ENCODE measurements at places on chromosomes 5 and 9.

GRCh38 chr9:134694368-134694665 is 52.7 kb downstream of the COL5A1 start:
- DNase-seq = no peak

GRCh38 chr5:94192658-94193391 is 425.6 kb downstream of the KIAA0825 start:
- no peak for DNase-seq

- DNase-seq = no peak
Observed at GRCh38 chr9:78607853-78608252, 310.9 kb downstream of the PSAT1 start.

DNA sequence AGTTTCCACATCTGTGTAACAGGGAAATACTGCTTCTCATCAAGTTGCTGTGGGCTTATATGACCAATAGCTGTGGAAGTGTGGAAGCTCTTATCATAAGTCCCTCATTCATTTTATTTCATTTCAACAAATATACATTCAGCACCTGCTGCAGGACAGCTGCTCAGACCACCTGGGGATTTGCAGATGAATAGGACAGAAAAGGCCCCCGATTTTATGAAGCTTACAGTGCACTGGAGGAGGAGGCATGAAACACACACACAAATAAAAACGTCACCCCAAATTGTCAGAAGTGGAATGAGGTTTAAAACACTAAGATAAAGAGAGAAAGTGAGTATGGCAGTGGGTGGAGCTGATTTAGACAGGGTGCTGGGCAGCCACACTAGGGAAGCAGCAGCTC is 107.2 kb downstream of the DRD1 start:
- DNase-seq = no peak

- no peak for DNase-seq
Observed at GRCh38 chr5:35153375-35153932, 76.8 kb downstream of the PRLR start.

DNA sequence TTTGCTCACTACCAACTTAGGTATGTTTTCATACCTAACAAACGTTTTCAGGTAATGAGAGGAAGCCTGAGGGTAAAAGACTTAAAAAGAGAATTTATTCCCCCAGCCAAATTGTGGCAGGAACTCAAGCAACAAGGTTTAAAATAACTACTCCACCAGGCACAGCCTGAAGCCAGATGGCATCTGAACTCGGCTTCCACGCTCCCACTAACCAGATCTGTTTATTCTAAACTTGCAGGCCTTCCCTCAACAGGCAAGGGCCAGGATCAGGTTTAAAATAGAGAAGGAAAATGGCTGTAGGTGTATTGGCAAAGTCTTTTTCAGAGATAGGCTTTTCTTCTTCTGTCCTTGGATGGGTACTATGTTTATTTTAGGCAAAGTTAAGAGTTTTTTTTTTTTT is 89.4 kb downstream of the OTULIN start:
- DNase-seq = no peak

- DNase-seq = no peak
Observed at GRCh38 chr9:138023394-138024124, 146.0 kb downstream of the CACNA1B start.

GRCh38 chr9:121944711-121945191 is 148.4 kb downstream of the TTLL11 start:
- no peak for DNase-seq

DNA sequence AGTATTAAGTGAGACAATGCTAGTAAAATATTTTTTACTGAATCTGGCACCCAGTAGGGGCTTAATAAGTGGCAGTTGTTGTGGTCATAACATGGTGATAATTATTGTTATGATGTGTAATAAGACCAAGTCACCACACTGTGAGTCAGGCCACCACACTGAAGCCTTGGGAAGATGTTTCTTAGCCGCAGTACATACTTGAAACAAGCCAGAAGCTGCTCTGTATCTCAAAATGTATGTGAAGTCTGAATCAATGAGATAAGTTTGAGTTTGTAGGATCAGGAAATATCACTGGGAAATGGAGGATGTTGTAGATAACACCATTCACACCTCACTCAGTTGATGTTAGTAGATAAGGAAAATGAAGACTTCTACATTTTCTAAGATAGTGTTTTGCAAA is 51.3 kb upstream of the PTPN3 start:
- DNase-seq = no peak

GRCh38 chr5:90480699-90481098 is 6.0 kb downstream of the POLR3G start:
- DNase-seq = no peak

GRCh38 chr5:135399794-135400542 is 937 bp upstream of the MACROH2A1 start:
- DNase-seq = no peak

- DNase-seq = no peak
Observed at GRCh38 chr5:96245140-96246091, 187.6 kb downstream of the PCSK1 start.

GRCh38 chr9:72636621-72637020 is 115.2 kb downstream of the TMC1 start:
- DNase-seq = no peak

DNA sequence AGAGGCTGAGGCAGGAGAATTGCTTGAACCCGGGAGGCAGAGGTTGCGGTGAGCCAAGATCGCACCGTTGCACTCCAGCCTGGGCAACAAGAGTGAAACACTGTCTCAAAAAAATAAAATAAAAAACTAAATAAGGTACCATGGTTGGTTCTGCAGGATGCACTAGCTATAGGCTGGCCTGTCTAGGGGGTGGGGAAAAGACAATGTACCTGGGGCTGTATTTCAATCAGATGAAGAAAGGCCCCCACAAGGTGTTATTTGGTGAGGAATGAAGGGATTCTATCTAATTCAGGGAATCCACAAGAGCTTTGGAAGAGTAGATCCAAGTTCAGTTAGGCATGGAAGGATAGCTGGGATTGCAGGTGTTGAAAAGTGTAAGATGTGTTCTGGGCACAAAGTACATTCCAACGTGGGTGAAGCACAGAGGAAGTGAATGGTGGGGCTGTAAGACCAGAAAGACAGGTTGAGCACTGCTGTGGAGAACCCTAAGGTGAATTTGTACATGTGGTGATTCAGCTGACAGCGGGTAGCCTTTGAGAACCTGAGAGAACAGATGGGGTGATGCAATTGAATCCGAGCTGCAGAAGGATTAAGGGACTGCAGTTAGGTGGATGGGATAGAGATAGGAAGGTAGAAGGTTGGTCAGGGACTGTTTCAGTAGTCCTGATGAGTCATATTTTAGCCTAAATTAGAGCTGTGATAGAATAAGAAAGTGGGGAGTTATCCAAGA is 71.8 kb downstream of the CAST start:
- DNase-seq = no peak

DNA sequence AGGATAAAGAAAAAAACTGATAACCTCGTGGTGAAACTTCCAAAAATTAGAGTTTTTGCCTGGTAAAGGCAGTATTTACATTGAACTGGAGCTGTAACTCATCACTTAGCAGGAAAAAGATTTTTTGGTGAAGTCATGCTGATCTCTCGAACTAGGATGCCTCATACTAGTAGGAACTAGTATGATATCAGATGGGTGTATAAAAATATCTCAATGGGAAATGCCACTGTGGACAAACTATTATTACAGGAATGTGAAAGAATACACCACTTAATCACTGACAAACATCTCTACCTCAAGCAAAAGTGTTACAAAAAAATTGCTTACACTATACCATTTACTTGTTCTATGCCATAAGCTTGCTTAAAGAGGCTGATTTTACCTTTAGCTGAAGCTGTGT is 28.4 kb downstream of the RFX3 start:
- DNase-seq = no peak

GRCh38 chr5:62722360-62722759 is 143.7 kb downstream of the LRRC70 start:
- DNase-seq = no peak

DNA sequence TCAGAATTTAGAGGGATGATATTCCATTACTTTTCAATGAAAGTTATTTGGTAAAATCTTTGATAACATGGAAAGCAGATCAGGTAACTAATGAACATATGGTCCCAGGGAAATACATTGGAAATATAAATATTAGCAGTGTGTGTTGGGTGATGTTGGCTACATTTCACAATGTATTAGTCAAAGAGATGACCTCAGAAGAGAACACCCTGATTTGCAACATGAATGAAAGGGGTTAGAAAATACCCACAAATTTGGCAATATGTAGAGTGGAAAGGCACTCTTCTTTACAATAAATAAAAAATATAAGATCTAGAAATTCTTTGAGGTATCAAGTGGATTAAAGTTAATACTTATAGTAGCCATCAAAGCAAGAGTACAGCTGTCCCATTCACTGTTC is 606.7 kb downstream of the PSAT1 start:
- DNase-seq = no peak

DNA sequence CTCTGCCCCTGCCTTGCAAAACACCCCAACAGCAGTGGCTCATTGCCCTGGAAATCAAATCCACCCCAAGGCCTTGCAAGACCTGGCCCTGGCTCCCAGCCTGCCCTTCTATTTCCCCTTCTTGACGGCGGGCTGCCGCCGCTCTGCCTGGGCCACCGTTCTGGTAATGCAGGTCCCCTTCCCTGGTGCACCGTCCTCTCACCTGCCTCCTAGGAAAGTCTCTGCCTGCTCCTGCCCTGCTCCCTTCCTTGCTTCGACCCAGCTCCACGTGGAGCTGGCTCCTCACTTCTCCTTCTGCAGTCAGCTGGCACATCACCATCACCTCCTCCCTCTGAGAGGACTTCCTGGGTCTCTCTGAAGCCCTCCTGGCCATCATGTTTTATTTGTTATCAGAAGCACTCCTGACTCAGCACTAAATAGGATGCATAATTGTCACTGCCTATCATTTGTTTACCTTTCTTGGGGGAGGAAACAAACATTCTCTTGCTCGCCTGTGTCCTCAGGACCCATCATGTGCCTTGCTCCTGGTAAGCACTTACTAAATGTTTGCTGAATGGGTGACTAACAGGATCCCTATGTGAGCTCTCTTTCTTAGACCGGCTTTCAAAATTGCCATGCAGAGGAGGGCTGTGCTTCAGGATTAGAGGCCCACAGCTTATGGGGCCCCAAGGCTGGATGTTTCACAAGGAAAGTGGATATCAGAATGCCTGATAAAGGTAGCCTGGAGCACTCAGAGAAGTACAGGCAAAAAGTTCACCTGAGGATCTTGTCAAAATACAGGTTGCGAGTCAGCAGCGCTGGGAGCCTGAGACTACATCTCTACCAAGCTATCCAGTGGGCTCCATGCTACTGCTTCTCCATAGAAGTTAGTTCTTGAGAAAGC is 19.6 kb upstream of the C5orf47 start:
- no peak for DNase-seq

DNA sequence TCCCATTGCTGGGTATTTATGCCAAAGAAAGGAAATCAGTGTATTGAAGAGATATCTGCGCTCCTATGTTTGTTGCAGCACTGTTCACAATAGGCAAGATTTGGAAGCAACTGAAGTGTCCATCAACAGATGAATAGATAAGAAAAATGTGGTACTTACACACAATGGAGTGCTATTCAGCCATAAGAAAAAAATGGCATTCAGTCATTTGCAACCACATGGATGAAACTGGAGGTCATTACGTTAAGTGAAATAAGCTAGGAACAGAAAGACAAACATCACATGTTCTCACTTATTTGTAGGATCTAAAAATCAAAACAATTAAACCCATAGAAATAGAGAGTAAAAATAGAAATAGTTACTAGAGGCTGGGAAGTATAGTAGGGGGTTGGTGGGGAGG is 1133.1 kb upstream of the ACO1 start:
- DNase-seq = no peak

GRCh38 chr5:17355586-17356346 is 138.3 kb downstream of the BASP1 start:
- no peak for DNase-seq

DNA sequence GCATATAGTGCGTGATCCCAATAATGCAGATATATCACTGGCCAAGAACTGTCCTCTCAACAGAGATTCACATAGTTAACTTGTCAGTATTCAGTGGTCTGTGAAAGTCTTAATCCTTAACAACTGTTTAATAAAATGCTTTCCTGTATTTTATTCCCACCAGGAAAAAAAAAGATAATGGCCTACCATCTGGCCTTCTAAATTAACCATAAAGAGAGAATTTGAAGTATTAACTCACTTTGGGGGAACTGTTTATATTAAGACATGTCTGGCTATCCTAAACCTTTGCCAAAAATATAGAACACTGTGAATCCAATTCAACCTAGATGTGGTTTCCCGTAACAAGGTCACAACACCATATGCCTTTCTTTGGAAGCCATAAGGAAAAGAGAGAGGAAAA is 818 bp upstream of the FREM1 start:
- DNase-seq = no peak

DNA sequence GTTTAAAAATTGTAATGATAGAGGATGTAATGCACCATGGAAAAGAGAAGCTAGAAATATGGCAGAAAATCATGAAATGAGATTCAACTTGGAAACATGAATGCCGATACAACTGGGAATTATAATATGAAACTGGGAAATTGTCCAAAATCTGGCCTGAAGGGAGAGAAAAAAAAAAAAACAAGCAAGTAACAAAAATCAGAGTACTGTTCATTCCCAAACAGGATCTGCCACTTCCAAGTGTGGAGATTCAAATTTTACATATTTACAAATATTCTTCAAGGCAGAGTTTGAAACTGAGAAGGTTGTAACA is 56.6 kb upstream of the MOCS2 start:
- DNase-seq = no peak

DNA sequence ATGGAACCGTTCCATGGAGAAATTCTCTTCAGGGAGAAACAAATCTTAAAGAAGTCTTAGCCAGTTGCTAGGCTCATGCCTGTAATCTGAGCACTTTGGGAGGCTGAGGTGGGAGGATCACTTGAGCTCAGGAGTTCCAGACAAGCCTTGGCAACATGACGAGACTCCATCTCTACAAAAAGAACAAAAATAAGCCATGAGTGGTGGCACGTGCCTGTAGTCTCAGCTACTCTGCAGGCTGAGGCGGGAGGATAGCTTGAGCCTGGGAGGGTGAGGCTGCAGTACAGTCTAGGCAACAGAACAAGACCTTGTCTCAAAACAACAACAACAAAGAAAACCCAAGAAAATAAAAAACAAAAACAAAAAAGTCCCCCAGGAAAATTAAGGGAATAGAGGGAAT is 8.2 kb downstream of the HSPB3 start:
- DNase-seq = no peak

DNA sequence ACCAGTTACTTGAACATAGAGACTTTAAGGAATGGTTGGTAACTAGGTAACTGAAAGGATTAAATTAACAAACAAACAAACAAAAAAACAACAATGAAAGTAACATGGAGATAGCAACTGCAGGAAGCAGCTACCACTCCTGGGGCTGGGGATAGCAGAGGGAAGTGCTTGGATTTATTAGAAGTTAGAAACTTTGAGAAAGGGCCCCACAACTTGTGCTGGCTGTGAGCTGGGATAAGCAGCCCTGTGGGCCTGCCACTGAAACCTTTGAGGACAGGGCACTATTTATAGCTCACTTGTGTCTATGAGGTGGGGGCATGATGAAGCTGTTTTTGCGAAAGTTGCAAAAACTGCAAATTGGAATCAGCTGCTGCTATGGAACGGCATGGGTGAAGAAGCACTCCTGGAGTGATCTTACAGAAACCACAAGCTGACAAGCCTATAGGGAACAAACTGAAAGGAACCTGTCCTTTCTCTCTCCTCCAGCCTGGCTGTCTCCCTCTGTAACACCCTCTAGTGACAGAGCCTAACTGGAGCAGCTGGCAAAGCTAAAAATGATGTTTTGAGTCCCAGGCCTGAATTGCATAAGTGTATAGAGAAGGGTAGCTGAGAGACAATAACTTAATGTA is 91.4 kb upstream of the RANBP6 start:
- no peak for DNase-seq

GRCh38 chr5:151758141-151758429 is 346 bp downstream of the ATOX1 start:
- no peak for DNase-seq

GRCh38 chr5:35308421-35308820 is 78.1 kb upstream of the PRLR start:
- DNase-seq = no peak
